ENCODE measurements at places on chromosomes 13 and 19.

DNA sequence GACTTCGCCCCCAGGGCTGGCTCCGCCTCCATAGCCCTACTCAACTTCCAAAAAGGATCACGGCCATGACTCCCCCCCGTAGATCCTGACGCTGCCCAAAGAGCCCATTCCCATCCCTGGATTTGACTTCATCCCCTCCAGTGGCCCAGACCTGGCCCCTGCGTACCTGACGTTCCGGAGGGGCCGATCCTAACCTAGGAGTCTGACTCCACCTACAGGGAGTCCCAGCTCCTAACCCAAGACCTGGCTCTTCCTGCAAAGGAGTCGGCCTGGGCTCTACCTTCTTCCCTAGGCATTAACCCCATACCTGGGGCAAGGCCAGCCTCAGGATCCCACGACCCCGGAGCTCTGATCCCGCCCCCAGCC, 10.8 kb downstream of the STAP2 start:
- no peak for DNase-seq

- no peak for DNase-seq
These were observed 764.4 kb downstream of the LIG4 start for GRCh38 chr13:107450931-107451330.

DNA sequence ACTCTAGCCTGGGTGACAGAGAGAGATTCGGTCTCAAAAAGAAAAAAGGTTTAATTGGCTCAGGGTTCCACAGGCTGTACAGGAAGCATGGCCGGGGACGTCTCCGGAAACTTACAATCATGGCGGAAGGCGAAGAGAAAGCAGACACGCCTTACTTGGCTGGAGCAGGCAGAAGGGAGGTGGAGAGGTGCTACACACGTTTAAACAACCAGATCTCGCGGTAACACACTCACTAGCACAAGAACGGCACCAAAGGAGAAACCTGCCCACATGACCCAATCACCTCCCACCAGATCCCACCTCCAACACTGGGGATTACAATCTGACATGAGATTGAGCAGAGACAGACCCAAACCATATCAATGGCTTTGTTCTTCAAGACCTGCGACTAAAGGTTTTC, 12.8 kb downstream of the CASP14 start:
- DNase-seq: no peak

- DNase-seq: no peak
These were observed 775 bp downstream of the RAX2 start for GRCh38 chr19:3771000-3771905.

Measured in cerebellar nuclear complex (tissue), 1 donor.